ENCODE measurements at places on chromosomes 3 and 15.

DNA sequence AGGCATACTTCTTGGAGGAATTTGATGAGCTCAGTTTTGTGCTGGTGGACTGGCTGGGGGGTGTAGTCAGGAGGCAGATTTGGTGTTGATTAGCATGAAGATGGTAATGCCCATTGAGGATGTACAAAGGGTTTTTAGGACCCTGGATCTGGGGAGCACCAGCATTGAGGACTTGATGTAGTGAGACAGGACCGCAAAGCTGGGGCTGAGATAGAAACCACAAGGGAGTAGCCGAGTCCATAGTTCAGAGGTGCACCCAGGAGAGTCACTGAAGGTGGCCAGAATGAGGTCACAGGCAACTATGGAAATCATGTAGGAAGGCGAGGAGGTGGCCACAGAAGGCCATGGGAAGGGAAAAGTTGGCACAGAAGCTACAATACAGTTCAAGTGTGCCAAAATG is 2.7 kb upstream of the CDC25A start:
- no peaks in the 10 kb centered on the region for H3K27me3 ChIP-seq
- peaks cover 16% of the 10 kb centered on the region for H3K4me1 ChIP-seq
- no peak overlapping the region for H3K4me3 ChIP-seq
- no peak for DNase-seq
- peaks cover 2% of the 10 kb centered on the region for H3K36me3 ChIP-seq

DNA sequence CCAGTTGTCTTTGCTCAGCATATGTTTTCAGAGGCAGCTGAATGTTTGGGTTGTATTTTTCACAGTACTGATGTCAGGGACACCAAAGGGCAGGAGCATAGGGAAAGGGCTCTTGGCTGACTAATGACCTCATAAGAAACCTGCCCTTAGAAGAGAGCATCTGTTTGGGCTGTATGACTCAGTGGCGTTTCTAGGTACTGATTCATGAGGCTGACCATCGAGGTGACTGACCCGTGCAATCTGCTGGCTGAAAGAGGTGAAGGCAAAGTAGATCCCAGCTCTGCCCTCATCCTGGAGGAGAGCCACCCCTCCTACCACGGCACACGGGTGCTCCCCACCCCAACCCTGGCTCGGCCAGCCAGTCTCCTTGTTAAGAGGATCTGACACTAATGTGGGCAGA is 8.3 kb downstream of the LMCD1 start:
- peaks cover 40% of the 10 kb centered on the region for H3K4me1 ChIP-seq
- peaks cover 16% of the 10 kb centered on the region for H3K36me3 ChIP-seq
- no peaks in the 10 kb centered on the region for H3K27me3 ChIP-seq
- no peak overlapping the region for H3K4me3 ChIP-seq

DNA sequence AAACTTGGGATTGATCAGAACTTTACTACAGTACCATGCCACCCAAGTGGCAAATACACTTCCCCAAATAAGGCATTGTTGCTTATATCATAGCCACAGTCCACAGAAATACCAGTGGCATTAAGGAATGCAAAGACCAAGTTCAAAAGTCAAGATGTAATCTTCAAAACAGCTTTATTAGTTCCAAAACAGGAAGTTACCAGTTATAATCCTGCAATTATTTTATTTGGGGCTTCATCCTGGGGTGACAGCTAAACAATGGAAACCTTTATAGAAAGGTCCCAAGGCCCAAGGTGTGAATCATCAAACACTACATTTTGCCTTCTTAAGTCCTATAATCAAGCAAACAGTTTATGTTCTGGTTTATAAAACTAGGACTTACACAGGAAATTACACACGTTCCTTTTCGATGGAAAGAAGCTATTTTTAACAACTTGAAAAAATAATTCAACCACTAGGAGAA is 30.3 kb upstream of the RNF7 start:
- no peak overlapping the region for H3K27ac ChIP-seq
- no peaks in the 10 kb centered on the region for H3K36me3 ChIP-seq
- no peak overlapping the region for H3K4me3 ChIP-seq
- no peaks in the 10 kb centered on the region for H3K27me3 ChIP-seq
- H3K4me1 ChIP-seq, result peaks cover 19% of the 10 kb centered on the region
- DNase-seq, result peak; percentile 74

- DNase-seq, result no peak
- no peaks in the 10 kb centered on the region for H3K27me3 ChIP-seq
- no peaks in the 10 kb centered on the region for H3K36me3 ChIP-seq
- no peaks in the 10 kb centered on the region for H3K4me1 ChIP-seq
- H3K27ac ChIP-seq, result no peak overlapping the region
These were observed 321.8 kb downstream of the TIGIT start for GRCh38 chr3:114615523-114616085.

DNA sequence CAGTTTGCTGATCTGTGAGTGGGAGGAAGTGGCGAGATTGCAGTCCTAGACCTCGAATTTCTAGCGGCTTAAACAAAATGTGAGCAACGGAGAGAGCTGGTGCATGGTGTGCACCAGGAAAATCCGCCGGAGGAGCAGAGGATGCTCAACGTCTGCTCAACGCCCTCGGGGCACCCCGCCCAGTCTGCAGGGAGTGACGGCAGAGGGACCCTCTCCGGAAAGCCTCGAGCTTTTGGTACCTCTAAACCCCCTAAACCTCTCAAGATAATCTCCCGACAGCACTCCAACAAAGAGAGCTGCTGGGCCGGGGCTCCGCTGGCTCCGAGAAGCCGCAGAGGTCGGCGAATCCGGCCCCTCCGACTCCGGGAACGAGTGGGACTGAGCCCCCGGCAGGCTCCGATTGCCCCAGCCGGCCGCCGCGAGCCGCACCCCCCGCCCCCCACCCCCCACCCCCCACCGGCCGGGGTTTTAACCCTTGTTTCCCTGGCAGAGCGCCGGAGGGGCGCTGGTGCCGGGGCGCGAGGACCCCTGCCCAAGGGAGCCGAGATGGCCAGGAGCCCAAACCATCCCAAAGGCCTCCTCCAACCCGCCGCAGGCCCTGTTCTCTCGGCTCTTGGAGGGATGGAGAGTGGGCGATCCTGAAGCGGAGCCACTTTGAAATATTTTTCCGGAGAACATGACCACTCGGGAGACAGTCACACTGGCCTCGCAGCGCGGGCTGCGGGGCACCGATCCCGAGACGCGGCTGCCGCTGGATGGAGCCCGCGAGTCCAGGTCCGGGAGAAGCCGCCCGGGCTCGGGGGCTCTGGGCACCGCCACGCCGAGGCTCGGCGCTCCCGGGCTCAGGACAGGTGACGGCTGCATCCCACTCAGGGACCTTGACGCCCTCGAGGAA is 1.5 kb downstream of the MEGF11 start:
- H3K27ac ChIP-seq, result no peak overlapping the region
- H3K4me1 ChIP-seq, result peaks cover 14% of the 10 kb centered on the region
- peaks cover 73% of the 10 kb centered on the region for H3K27me3 ChIP-seq

DNA sequence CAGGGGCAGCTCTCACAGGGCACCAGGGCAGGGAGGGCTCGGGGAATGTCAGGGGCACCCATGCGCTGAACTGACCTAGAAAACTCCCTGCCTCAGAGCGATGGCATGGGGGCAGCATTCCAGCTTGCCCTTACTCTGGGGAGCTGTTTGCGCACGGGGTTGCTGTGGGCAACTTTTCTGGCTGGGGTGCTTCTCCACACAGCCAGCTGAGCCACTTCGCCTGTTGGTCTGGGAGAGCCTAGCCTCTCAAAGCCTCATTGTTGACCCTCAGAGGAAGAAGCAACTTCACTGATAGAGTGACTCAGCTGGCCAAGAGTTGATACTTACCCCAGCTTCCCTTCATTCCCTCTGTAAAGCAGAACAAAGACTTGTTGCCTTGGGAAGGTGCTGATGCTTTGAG is 42.6 kb upstream of the MRPS22 start:
- no peak overlapping the region for H3K4me3 ChIP-seq
- H3K27ac ChIP-seq, result peak overlapping the region; percentile 80
- DNase-seq, result peak; percentile 49
- no peaks in the 10 kb centered on the region for H3K27me3 ChIP-seq
- no peaks in the 10 kb centered on the region for H3K36me3 ChIP-seq

- peaks cover 3% of the 10 kb centered on the region for H3K4me1 ChIP-seq
- DNase-seq, result peak; percentile 98
- no peaks in the 10 kb centered on the region for H3K27me3 ChIP-seq
- H3K4me3 ChIP-seq, result no peak overlapping the region
- H3K36me3 ChIP-seq, result no peaks in the 10 kb centered on the region
- peak overlapping the region; percentile 94 for H3K27ac ChIP-seq
These were observed 890.7 kb upstream of the EPHA6 start for GRCh38 chr3:95923496-95924210.

Measured in astrocyte (in vitro differentiated cells and primary cell).